ENCODE measurements at places on chromosomes 11 and 22.

GRCh38 chr11:12694183-12694531 lies 19.9 kb downstream of the TEAD1 start:
- no peak for DNase-seq

DNA sequence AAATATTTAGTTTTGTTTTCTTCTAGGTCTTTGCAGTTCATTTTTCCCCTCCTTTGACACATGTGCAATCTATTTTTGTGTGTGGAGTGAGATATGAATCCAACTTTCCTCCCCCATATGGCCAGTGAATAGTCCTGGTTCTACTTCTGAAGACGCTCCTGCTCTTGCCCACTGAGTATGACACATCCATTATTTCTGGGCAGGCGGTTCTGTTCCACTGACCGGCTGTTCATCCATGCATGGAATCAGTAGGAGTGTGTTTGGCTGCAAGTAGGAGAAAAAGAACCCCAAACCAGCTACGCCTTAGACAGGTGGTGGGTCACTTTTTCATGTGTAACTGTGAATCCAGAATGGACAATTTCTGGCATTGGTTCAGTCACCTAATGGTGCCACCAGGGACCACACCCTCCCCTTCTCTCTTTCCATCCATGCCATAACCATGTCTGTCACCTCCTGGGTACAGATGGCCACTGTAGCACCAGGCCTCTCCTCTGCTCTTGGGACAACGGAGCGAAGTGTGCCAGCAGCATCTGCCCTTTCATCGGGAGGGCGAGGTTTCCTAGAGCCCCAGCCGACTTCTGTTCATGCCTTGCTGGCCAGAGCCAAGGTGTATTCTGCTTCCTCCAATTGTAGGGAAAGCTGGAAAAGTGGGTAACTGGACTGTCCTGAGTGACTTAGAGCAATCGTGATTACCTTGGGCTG lies 67.4 kb upstream of the SLC22A12 start:
- no peak for DNase-seq

DNA sequence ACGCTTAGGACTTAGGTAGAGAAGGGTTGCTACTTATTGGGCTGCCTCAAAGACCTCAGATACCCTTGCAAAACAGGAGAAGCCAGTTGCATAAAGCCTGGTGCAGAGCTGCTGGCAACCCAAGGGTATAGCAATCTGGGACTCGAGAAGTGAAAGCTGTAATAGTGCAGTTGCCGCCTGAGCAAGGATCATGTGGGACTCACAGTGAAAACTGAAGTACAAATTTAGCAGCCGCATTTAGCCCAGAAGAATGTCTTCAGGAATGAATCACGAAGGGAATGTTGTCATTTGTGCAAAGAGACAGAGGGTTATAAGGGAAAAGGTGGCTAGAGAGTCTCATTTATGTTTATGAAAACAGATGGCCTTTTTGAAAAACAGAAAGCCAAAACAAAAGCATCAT lies 267.2 kb downstream of the TENM4 start:
- no peak for DNase-seq

GRCh38 chr11:64765851-64766665 lies 6.3 kb upstream of the PYGM start:
- no peak for DNase-seq

DNA sequence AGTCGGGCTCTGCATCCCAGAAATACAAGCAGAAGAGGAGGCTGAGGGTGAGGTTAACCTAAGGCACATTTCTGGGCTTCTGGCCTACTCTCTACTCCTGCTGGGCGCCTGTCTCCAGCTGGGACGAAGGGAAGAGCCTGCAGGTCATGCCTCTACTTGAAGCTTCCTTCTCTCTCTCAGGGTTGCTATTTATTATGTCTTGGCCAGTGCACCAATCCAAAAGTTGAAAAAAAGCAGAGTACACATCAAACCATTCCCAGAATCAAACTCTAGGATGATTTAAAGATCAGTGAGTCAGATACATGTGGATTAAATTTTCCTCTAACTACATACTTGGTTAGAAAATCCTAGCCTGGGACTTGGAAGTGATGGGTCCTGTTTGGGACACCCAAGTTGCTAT lies 60.2 kb upstream of the CDON start:
- DNase-seq, result no peak

GRCh38 chr11:46455834-46456233 lies 64.3 kb upstream of the CHRM4 start:
- DNase-seq, result no peak

- peak; percentile 52 for DNase-seq
Observed at GRCh38 chr11:111370902-111371578, 8.0 kb downstream of the POU2AF1 start.

GRCh38 chr11:35629914-35630313 lies 11.7 kb downstream of the FJX1 start:
- DNase-seq, result no peak

- no peak for DNase-seq
Observed at GRCh38 chr11:63532799-63533475, 3.7 kb upstream of the PLAAT4 start.

DNA sequence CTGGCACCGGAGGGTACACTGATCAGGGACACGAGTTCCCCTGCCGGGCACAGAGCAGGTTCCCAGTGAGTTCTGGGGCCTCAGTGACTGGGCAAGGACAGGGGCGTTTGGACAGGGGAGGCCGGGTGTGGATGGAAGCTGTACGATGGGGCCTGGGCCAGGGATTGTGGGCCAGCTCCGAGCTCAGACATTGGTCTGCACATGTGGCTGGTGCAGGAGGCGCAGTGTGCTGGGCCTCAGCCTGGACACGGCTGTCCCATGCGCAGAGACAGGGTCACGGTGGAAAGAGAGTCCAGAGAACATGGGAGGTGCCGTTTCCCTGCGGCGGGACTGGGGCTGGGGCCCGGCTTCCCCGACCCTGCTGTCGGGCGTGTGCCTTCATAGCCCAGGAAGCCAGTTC lies 60.7 kb downstream of the CDKN1C start:
- no peak for DNase-seq

DNA sequence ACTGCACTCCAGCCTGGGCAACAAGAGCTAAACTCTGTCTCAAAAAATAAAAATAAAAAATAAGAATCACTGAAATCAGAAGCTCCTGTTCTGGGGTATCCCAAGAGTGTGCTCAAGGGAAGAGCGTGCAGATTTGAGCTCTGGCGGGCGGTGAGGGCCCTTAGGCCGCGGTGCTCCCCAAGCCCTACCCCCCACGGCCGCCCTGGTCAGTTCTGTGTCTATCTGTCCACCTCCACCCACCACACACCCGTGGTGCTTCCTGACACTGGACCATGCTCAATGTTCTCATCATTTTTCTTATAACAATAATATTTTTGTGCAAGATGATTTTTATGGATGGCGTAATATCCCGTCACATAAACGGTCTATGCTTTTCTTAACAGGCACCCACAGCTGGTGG lies 71.1 kb downstream of the RTL6 start:
- no peak for DNase-seq

DNA sequence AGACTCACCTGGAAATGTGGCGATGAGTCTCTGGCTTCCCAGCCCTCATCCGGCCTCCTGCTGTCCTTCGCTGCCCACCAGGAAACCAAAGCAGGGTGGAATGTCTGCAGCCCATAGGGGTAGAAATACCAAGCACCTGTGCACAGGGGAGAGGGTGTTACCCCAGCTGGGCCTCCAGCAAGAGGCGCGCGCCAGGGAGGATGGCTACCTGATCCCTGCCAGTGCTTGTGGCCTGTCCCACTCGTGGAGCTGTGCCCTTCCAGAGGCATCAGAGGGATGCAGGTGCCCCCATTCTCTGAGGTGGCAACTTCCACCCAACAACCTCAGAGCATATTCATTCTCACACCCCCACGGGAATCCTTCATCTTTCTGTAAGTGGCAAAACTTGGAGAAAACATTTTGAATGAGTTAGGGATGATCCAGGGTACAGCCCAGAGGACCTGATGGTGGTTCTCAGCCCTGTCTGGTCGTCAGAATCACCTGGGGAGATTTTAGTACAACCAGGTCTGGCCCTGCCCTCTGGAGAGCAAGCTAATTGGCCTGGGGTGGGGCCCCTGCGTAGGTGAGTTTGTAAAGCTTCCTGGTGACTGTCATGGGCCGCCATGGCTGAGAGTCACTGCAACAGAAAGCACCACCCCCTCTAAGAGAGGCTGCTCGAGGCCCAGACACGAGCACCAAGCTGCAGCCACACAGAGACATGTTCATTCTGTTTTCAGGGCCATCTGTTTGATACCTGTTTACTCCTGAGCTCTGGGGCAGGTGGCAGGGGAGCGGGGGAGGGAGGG lies 9.9 kb downstream of the SUN2 start:
- DNase-seq, result no peak

DNA sequence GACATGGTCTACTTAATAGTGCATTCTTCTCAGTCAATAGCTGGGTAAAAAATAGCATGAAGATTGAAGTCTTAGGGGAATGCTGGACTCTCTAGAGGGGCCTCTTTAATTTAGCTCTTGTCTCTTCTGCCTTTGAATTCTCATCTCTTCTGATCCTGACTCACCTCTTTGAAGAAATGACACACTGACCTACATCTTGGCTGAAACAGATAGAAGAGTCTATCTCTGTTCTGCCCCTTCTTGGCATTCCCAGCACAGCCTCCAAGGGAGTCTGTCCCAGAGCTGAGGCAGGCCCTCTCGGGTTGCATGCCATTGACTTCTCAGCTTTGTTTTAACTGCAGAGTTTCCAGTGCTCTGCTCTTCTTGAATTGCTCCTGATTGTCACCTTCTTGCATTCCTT lies 55.7 kb downstream of the PTPRJ start:
- no peak for DNase-seq

DNA sequence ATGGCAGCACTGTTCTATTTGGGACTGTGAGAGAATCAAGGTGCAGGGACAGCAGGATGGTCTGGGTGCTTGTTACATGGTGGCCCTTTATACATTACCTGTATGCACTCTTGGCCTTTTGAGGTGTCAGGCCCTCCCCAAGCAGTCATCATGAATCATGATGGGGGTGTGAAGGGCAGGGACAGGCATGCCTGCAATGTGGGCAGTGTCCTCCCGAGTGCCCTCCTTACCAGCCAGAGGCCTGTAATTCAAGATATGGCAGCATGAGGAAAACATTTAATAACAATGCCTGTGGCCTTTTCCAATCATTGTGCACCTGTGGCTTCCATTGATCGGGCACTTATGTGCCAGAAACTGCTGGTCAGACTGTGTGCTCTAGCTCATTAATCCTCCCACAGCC lies 25.5 kb upstream of the CYP2D6 start:
- DNase-seq, result no peak

DNA sequence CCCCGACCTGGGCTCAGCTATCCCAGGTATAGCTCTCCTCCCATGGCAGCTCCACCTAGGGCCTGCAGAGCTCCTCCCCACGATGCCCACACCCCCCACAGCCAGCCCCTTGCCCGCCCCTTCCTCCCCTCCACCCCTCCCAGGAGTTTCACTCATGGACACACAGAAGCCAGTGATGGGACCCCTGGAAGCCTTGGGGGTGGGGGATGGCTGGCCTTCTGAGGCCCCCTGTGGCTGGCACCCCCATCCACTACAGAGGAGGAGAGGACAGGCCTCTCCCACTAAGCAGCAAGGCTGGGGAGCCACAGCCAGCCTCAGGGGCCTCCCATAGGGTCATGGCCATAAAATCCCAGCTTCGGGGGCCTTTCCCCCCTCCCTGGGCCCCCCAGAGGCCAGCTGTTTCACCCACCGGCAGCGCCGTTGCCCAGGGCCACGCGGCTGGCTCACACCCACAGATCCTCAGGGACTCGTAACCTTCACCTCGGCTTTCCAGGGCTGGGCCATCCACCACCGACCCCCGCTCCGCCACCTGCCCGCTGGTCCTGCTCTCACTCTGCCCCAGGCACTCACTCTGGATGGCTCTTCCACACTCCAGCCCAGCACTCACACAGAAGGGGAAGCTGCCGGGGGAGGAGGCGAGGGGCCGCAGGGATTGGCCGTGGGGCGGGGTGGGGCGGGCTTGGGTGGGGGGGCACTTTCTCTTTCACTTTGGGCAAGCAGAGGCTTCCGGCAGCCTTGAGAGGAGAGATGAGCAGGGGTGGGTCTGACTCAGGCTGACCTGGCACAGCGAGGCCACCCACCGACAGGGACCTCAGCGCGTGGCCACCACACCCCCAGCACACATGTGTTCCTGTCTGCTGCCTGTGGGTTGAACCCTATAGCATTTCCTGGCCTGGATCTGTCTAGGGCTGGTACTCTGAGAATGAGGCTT lies 2.2 kb downstream of the SLC25A22 start:
- DNase-seq, result peak; percentile 61

- no peak for DNase-seq
Observed at GRCh38 chr22:38136607-38137006, 26.1 kb upstream of the BAIAP2L2 start.

DNA sequence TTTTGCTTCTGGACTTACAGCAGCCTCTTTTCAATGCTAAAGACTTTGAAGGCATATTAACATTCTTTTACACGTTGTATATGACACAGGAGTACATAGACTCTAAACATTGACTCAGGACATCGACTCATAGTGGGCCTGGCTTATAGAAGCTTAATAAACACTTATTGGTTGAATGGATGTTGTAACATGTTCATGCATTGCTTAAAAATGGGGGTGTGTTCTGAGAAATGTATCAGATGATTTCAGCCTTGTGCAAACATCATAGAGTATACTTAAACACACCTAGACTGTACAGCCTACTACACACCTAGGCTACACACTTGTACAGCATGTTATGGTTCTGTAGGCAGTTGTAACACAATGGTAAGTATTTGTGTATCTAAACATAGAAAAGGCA lies 17.9 kb downstream of the TTC17 start:
- DNase-seq, result no peak

GRCh38 chr11:100863080-100863581 lies 176.0 kb downstream of the ARHGAP42 start:
- no peak for DNase-seq

DNA sequence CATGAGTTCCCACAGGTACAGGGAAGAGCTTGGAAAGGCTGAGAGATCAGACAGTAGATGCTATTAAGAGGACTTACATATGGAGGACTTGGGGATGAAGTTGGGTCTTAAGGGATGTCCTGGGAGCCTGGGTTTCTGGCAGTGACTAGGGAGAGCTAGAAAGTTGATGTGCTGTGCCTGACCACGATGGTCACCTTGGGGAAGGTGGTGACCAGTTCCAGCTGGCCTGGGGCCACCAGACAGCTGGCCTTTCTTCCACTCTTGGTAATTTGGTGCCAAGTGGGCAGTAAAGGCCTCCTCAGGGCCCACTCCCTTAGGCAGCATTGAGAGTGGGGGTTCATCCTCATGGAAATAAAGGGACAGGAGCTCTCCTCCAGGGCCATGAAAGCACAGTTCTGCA lies 13.9 kb upstream of the CSF2RB start:
- no peak for DNase-seq

GRCh38 chr11:19770277-19770676 lies 57.6 kb downstream of the NAV2 start:
- DNase-seq, result no peak

GRCh38 chr11:105937331-105937730 lies 84.7 kb downstream of the MSANTD4 start:
- DNase-seq, result no peak

DNA sequence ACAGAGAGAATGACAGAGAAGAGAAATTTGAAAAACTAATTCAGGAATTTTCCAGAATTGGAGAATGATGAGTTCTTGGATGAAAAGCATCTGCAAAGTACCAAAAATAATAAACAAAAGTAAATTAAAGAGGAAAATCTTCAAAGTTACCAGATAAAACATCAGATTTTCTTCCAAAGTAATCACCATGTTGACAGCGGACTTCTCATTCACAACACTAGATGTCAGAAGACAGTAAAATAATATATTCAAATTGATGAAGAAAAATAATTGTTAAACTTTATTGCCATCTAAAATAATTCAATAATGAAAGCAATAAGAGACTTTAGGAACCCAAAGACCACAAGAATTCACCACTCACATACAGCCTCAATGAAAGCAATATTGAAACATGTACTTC lies 355.2 kb downstream of the DYNC2H1 start:
- no peak for DNase-seq

- no peak for DNase-seq
Observed at GRCh38 chr11:133842730-133843129, 2.6 kb downstream of the SPATA19 start.

- DNase-seq, result no peak
Observed at GRCh38 chr22:44943701-44944324, 66.0 kb downstream of the PHF21B start.

Measured in stimulated activated naive B cell treated with anti-CD40 and anti-IgM and Interleukin-4, amounts not matched to agents 10 μg/mL and 1 μg/mL and 100 μg/mL, for 72 hours (primary cell).